ENCODE measurements at places on chromosomes 2 and 18.

DNA sequence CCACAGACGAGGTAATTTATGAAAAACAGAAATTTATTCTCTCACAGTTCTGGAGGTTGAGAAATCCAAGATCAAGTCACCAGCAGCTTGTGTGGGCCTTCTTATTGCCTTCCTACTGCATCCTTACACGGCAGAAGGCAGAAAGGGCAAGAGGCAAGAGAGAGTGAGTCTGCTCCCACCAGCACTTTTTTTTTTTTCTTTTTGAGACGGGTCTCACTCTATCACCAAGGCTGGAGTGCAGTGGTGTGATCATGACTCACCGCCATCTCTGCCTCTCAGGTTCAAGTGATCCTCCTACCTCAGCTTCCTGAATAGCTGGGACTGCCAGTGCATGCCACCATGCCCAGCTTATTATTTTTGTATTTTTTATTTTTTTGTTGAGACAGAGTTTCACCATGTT is 78.5 kb upstream of the HK2 start:
- DNase-seq: no peak

DNA sequence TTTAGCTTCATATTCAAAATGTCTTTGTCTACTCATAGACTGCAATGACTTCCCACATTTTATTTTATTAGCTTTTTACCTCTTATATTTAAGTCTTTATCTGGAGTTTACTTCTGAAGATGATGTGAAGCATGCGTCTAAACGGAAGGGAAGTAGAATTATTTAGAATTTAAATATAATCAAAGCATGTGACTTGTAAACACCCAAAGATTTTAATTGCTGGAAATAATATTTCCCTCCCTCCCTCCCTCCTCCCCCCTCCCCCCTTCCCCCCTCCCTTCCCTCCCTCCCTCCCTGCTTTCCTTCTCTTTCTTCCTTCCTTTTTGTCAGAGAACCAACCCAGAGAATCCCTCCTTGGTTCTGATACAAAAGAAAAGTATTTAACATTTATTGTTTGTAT is 2.1 kb upstream of the LANCL1 start:
- no peak for DNase-seq

DNA sequence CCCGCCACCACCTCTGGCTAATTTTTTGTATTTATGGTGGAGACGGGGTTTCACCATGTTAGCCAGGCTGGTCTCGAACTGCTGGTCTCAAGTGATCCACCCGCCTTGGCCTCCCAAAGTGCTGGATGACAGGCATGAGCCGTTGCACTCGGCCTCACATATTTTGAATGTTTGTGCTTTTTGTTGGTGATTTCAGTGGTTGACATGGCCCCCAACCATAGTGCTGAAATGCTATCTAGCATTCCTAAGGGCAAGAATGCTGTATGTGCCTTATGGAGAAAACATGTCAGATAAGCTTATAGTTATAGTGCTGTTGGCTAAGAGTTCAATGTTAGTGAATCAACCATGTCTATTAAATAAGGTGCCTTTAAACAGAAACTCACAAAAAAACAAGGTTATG is 8.9 kb downstream of the ZAP70 start:
- DNase-seq: no peak

DNA sequence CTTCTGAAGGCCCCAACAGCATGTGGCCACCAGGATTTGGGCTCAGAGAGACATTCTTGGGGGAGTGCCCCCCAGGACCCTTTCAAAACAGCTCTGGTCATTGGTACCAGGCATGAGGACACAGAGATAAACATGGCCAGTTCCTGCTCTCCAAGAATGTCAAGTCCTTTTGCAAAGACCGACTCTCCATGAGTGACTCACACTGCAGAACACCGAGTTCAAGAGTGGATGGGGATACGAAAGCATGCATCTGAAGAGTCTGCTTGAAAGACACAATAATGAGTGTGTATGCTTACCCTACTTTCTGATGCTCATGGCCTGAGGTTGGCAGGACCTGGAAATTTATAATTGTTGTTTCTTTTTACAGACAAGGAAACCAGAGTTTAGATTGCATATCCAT is 450.6 kb downstream of the TSN start:
- no peak for DNase-seq

GRCh38 chr2:63035169-63035568 is 15.5 kb upstream of the OTX1 start:
- DNase-seq: no peak

DNA sequence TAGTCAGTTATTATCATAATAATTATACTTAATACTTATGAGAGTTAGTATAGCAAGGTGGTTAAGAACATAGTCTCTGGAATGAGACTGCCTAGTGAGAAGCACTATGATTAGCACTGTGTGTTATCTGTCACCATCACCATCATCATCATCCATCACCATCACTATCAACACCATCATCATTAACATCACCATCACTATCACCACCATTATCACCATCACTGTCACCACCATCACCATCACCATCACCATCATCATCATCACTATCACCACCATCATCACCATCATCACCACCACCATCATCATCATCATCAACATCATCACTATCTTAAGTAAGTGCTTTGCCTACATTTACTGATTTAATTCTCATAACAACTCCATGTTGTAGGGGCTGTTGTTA is 39.6 kb downstream of the SRSF7 start:
- DNase-seq: no peak

- DNase-seq: no peak
These were observed 176.2 kb downstream of the CYP26B1 start for GRCh38 chr2:71971493-71971892.

- no peak for DNase-seq
These were observed 152.9 kb downstream of the FAM124B start for GRCh38 chr2:224248944-224249371.

DNA sequence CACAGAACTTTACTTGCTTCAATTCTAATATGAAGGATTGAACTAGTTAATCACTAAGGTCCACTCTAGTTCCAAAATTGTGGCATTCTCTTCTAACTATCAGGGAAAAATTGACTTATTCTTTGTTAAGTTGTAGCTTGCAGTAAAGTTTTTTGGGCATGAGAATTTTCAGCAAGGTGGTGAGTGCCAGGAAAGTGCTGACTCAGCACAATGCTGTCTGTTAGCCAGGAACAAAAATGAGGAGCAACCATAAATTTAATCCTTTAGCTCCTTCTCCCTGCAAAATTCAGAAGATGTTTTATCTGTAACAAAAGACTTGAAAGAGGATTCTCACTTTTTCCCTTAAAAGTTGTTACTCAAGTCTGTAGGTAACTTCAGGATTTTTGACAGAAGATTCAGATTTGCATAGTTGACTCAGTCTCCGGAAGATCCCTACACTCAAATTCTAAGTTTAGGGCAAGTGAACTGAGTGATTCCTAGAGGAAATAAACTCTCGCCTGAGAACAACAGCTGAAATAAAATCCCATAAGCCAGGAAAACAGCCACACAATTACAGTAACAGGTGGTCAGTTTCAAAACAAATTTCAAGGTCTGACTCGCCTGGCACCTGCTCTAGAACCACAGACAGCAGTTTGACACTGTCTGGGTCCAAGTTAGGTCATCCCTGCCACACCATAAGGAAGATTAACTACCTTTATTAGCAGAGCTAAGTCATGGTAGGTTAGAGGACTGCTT is 20.2 kb upstream of the DARS1 start:
- DNase-seq: no peak

GRCh38 chr2:173964565-173965371 is 405 bp downstream of the SP3 start:
- peak; percentile 79 for DNase-seq

GRCh38 chr2:186882511-186883071 is 33.6 kb upstream of the ZSWIM2 start:
- DNase-seq: no peak

- no peak for DNase-seq
These were observed 107.0 kb downstream of the BCL2L11 start for GRCh38 chr2:111227716-111228141.

GRCh38 chr18:3480827-3481573 is 31.0 kb downstream of the TGIF1 start:
- no peak for DNase-seq

DNA sequence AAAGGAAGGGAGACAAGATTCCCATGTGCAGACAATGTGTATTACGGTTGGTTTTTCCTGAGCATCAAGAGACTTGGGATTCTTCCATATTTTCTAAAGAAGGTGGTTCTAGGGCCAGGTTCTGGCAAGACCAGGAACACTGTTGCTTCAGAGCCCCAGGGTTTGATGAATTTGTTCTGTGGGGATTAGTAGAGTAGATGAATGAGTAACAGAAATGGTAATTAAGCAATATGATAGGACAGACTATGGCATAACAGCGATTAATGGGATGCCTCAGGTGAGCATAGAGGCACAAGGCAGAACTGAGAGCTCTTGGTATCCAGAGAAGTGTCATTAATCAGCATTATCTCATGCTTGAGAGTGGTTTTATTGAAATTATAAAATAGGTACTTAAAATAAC is 82.8 kb upstream of the PNPT1 start:
- no peak for DNase-seq
